ENCODE measurements at places on chromosomes 4 and X.
A peak's percentile ranks its signal among the peaks of the same experiment; 100 is the strongest.

DNA sequence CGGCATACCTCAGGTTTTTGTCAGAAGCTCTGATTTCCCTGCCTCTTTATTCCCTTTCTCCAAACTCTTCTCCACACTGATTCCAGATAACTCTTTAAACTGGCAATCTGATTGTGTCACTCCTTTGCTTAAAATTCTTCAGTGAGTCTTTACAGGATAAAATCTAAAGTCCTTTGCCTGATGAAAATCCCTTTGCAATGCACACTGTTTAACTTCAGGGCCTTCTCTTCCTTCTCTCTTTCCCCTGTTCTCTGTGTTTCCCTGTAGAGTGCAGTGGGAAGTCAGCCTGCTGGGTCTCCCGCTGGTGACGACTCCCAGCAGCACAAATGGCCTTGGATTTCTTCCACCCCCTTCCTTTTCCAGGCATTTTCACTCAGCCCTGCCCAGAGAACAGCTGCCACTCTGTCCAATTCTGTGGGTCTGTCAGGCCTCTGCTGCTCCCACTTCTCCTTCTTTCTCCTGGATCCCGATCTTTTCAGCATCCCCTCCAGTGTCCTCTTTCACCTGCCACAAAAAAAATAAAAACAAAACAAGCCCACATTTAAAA, 189.9 kb upstream of the NWD2 start:
- DNase-seq: peak; percentile 76

- peak; percentile 58 for DNase-seq
Measured at GRCh38 chr4:105060628-105061027, 86.0 kb upstream of the TET2 start.

GRCh38 chr4:26542991-26543390, 40.9 kb upstream of the TBC1D19 start:
- no peak for DNase-seq

- no peak for DNase-seq
Measured at GRCh38 chr4:131054489-131055019, 1958.6 kb downstream of the C4orf33 start.

- no peak for DNase-seq
Measured at GRCh38 chrX:30248854-30249253, 1.9 kb downstream of the MAGEB1 start.

GRCh38 chr4:98581126-98581525, 77.3 kb downstream of the TSPAN5 start:
- DNase-seq: no peak

- no peak for DNase-seq
Measured at GRCh38 chrX:70497026-70497425, 52.4 kb downstream of the DLG3 start.

GRCh38 chr4:1964443-1964842, 44.3 kb downstream of the NELFA start:
- DNase-seq: no peak

DNA sequence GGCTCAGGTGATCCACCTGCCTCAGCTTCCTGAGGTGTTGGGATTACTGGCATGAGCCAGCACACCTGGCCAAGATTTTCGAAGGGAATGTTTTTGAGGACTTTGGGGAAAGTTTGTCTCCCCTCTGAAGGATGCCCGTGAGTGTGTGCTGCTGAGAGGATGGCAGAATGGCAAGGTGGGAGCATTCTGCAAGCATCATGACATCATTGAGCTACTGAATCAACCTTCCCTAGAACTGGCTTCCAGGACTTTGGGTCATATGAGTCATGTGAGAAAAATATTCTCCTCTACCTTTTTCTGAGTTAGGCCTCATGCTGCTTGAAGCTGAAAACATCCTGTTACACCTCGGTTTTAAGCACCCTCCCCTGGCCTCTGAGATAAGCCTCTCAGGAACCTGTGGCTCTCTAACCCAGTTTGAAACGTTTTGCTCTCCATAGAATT, 31.0 kb downstream of the TMEM131L start:
- peak; percentile 59 for DNase-seq

DNA sequence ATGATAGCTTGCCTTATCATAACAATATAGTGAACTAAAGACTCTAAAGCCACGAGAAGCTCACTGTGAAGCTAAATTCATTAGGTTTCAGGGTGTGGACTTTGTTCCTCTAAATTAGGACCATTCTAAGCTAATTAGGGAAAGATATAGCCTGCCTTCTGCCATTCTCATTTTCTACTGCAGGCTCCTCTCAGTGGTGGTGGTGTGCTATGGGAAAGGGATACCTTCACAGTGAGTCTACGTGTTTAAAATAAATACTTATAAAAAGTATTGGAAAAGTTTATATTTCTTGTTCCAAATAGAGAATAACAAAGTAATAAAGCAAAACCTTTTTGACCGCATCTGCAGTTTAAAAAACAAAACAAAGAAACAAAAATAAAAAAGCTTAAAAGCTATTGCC, 327.7 kb downstream of the PAPSS1 start:
- no peak for DNase-seq

- no peak for DNase-seq
Measured at GRCh38 chrX:40090050-40090804, 7.5 kb downstream of the BCOR start.

DNA sequence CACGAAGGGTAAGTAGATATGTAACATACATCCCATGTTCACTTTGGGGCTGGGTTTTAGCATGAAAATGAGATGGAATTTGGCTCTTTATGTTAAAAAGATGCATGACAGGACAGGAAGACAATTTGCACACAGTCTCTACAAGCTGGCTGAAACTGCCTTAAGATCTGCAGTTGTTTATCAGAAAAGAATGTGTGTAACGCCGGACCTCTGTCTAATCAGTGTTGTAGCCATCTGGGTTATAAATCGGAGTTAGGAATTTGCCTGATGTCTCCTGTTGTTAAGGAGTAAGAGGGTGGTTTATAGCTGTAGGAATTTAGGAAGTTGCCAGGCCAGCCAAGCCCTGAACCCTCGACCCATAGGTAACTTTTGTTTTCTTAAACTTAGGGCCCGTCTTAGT, 562.9 kb upstream of the FAT1 start:
- DNase-seq: peak; percentile 57

- peak; percentile 75 for DNase-seq
Measured at GRCh38 chr4:183097231-183098018, 1.6 kb upstream of the WWC2 start.

- no peak for DNase-seq
Measured at GRCh38 chr4:106507440-106507839, 138.9 kb upstream of the GIMD1 start.

- DNase-seq: no peak
Measured at GRCh38 chrX:26999634-27000033, 463.5 kb downstream of the PPP4R3C start.

GRCh38 chr4:98939438-98939837, 10.5 kb upstream of the EIF4E start:
- DNase-seq: no peak

DNA sequence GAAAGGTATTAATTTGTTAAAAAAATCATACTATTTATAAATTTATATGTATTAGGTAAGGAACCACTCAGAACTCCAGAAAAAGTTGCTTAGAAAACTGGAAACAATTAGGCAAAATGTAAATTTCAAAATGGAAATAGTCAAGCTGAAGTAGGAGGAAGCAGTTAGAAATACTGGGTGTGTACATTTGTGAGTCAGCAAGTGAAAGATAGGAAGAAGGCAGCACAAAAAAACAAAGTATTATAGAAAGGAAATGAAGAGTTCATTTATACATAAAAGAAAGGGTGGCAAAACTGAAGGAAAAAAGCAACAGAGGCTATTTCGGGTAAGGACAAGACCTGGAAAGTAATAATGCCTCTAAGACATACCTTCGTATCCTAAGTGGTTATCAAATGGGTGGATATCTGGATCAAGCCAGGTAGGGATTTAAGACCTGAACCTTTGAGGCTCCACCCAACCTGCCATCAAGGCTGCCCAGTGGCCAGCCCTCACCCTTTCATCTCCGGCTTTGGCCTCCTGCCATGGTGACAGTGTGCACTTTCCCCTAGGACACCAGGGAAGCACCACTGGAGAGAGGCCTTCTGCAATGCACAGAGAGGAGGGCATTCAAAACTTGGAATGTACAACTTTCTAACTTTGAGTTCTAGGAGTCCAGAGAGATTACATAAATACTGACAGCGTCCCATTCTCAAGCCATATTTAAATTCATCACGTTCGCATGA, at the start of gene LRRC66:
Gene LRRC66, minus strand, starts transcription at position 428 of the 722 bp plus-strand sequence. CDS start 2,750 bp downstream, outside the sequence.
- DNase-seq: no peak

DNA sequence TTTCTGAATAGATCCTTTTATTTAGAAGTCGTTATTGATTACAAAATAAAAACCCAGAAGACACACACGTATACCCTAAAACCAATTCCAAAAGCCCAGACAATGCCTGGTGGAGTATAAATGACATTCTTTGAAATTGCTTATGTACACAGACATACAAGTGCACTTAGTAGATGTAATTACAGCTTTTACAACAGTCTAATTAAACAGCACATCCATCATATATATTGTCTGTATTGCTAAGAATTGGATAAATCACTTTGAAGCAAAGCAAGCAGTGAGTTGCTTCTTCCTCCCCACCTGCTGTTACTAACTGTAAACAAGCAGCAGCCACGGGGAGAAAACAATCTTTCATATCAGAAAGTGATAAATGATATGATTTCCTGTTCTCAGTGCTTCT, 645.7 kb downstream of the TLL1 start:
- no peak for DNase-seq

DNA sequence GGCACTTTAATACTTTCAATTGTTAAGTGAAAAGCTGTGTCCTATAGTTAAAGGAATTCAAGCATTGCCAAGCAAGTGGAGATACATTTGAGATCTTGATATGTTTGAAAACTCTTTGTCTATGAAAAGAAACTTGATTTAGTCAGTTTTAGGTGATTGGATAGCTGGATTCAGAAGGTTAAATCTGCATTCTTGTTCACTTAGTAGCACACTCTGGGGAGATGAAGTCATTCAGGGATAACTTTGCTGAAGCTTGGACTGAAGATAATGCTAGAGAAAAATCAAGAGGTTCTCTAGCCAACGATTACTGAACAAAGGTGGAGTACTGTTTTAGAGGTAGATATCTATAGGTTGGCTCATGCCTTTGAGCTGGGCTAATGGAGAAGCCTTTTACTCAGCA, 90.6 kb downstream of the DCAF8L2 start:
- DNase-seq: no peak

- peak; percentile 92 for DNase-seq
Measured at GRCh38 chrX:132219343-132219768, at the start of gene RAP2C. TSS of gene RAP2C (minus strand) at chrX:132219447. CDS start at chrX:132217268, 2,179 bp downstream.

- DNase-seq: peak; percentile 73
Measured at GRCh38 chrX:102345916-102346315, 93.9 kb downstream of the NXF2B start.

DNA sequence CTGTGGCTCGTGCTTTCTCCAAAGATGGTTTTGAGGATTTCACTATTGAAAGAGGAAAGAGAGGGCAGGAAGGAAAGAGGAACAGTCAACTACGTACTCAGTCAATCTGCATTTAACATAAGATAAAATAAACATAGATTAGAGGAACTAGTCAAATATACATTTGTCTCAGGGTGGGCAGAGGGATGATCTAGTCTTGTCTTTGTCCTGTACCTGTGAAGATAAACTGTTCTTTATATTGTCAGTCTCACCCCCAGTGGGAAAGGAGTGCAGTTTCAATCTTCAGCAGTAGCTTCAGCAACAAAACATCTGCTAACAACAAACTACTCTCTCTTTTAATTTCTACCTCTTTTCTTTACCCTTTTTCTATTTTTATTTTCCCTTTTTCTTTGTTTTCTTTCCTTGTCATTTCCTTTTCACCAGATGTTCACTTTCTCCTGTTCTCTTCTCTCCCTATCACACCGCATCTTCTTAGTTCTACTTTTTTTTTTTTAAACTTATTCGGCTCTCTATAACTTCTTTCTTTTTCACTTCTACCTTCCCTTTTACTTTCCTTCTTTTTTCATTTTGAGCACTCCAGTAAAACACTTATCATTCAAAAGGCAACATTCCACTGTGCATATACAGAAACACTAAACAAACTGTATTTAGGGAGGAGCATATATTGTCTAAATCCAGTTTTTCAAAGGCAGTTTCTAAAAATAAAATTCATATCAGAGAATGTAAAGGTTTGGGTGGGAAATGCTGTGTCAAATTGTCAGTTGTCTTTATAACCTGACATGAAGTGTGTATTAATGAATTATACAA, 51.4 kb upstream of the GUCY1A1 start:
- no peak for DNase-seq

DNA sequence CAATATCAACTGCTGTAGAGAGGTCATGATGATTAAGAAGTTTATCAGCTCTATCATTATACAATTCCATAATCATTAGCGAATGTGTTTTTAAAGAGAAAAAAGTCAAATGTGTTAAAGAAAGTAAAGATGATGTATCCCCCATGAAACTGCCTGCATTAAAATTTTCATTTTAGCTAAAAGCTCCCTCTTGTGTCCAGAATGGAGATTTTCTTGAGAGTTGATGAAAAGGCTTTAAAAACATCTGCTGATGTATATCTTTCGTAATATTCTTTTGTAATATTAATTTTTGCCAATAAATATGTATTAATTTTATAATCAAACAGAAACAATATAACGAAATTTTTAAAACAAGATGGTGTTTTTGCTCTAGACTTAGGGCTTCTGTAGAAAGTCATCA, 52.1 kb upstream of the LHFPL1 start:
- no peak for DNase-seq

DNA sequence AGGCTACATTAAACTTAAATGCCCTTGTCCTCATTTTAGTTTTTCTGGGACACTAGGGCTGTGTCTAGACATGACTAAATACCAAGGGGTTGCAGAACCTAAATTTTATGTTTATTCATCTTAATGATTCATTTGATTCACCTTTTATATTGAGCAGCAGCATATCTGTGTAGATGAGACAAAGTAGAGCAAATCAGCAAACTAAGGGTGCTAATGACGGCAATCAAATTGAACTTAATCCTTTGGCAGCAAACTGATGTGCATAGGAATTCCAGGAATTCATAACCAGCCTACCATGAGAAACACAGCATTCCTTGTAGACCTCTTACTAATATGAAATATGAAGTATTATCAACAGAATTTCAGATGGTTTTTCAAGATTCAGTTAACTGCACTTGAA, 25.1 kb downstream of the EPHA5 start:
- DNase-seq: no peak

DNA sequence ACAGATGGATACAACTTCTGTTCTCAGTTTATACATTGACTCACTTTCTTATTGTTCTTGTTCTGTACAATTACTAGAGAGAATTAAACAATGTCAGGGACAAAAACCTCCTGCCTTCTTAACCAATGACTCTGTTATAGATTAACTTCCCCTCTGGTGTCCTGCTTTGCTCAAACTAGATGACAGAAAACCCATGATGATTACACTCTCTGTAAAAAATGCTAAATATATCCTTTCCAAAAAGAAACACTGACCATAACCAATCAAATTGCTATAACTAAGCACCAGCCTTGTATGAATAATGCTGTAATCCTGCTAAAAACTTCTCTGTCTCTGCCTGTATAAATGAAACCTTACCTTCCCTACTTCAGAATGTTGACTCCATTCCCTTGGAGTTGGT, 29.8 kb upstream of the IL13RA2 start:
- no peak for DNase-seq

GRCh38 chr4:61214680-61215079, 14.6 kb downstream of the ADGRL3 start:
- no peak for DNase-seq

DNA sequence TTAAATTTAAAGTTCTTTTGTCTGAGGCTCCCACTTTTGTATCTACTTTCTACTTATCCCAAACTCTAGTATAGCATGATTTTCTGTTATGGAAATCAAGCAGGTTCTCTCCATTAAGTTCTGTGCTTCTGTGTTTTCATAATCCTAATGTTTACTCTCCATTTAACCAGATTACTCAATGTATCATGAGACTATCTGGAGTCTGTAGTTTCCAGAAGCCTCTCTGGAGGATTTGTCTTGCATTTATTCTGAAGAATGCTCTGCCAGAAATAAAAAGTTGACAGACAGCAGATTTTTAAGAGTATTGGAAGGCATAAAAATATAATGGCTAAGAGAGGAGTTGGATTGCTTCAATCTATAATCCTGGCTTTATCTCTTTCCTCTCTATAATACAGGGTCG, 39.2 kb upstream of the PLS3 start:
- no peak for DNase-seq
